NCI-H1694 (cell line): ENCODE measurements at places on chromosomes 3 and 15.
A peak's percentile ranks its signal among the peaks of the same experiment; 100 is the strongest.

GRCh38 chr15:73602992-73603391 lies 30.2 kb downstream of the NPTN start:
- no peak for DNase-seq

GRCh38 chr15:83039206-83039605 lies 27.8 kb upstream of the C15orf40 start:
- no peak for DNase-seq

DNA sequence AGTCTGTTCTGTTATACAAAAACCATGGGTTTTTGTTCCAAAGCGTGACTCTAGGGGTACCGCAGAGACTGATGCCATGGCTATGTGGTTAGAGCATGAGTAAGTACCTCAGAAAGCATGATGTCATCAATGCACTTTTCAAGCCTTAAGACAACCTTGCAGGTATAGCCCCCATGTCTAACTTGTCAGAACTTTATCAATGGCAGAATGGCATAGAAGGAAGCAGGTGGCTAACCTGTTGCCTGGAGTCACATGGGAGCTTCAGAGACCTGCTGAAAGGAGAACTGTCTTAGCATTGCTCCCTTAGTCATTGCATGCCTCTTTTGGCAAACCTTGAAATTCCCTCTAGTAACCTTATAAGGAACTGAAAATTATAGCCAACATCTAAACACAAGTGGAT lies 52.5 kb downstream of the EOMES start:
- DNase-seq, result no peak

DNA sequence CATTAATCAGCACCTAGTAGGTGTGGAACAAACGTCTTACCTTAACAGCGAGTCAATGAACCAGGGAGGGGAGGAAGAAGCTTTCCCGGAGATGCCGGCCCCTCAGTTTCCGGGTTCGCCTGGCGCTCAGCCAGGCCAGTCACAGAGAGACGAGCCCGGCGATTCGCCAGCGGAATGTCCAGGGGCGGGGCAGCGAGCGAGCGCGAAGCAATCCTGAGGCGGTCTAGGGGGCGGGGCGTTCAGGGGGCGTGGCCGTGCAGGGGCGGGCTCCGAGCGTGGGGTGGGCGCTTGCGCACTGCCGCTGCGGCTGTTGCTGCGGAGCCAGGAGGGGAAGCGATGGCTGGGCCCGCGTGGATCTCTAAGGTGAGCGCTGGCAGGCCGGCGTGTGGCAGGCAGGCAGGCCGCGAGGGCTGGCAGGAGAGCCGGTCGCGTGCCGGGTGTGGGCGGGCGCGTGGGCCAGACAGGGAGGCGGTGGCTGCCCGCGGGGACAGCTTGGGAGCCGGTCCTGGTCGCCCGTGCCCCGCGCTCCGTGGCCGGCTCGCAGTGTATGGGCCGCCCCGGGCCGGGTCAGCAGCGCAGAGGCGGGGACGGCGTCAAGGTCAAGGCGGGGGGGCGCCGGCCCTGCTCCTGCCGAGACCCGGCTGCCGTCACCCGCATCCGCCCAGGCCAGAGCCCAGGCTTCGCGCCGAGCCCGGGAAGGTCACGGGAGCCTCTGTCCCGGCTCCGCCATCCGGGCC lies at the start of gene IDH3A:
Gene IDH3A (plus strand): TSS at position 295 of the 737 bp plus-strand sequence. CDS start 42 bp downstream, at position 337.
- DNase-seq, result peak; percentile 87

GRCh38 chr15:70715840-70716485 lies 47.4 kb downstream of the UACA start:
- DNase-seq, result no peak

DNA sequence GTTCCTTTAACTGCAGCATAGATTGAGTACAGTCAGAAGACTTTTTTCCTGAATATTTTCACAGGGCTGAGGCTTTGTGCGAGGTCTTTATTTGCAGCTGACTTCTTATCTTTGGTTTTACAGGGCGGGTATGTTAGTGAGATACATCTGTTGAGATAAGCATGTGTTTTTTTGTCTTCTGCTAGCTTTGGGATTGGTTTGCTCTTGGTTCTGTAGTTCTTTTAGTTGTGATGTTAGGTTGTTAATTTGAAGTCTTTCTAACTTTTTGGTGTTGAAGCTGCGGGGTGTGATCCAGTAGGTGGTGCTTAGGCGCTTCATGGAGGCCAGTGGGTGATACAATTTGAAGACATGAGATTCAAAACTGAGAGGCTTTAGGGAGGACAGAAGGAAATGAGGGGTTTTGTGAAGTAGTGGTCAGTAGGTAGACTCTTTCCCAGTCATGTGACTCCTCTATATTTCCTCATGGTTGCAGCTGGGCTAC lies 67.9 kb upstream of the TNFSF10 start:
- no peak for DNase-seq

DNA sequence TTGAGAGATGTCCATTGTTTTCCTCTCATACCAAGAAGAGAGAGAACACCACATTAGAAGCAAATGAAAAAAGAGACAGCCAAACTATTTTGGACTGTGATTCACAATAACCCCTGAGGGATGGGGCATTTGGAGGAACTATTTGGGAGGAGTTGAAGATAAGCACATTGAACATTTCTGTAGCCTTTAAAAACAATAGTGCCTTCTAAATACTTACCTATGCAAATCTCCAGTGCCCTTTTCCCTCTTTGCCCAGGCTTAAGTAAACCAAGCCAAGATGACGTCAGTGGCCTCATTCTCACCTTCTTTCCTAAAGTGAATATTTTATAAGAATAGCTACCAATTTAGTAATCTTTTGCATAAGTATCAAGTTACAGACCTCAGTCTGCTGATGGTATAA lies 89.7 kb upstream of the COL8A1 start:
- no peak for DNase-seq

DNA sequence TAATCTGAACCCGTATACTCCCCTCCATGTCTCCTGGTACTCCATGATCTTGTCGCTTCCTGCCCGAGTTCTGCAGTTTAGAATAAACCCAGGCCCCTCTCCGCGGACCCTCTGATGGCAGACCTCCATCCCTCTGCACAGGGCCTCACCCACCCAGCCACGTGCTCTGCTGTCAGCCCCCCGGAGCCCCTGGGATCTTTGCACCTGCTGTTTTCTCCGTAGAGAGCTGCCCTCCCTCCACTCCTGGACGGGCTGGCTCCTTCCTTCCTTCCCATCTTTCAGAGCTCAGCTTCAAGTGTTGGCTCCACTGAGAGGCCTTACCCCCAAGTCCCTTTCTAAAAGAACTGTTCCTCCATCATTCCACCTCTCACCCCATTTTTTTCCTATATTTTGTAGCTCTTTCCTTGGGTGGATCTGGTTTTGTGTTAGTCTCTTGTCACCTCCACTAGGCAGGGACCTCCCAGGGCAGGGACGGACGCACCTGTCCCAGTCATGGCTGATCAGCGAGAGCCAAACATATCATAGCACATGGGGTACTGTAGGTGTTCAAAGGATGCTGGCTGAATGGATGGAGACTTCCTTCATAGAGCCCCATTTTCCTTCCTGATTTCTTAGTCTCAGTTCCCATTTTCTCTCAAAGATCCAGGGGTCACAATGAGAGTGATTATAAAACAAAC lies 106.6 kb downstream of the VGLL4 start:
- no peak for DNase-seq

DNA sequence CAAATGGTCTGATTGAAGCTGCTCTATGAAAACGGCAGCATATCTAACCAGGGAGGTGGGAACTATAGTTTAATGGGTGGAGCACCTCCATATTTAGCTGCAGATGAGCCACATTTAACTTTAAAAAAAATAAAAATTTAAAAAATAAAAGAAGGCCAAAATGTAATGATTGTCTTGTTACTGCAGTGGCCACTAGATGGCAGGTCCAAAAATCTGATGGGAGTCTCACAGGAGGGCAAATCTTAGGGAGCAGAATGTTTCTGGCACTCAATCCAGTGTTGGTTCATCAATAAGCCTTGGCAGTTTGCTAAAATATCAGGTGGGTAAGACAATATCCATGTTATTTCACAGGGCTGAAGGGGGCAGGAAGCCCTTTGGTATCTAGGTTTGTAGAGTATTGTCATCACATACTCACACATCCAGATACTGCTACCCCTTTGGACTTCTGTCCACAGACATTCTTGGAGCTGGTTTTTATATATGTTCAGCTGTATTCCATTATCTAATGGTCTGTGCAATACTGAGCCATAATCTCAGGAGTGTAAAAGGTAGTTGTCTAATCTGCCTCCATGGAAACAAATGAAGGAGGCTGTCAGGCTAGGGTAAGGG lies 233.3 kb downstream of the TIGIT start:
- DNase-seq, result no peak

DNA sequence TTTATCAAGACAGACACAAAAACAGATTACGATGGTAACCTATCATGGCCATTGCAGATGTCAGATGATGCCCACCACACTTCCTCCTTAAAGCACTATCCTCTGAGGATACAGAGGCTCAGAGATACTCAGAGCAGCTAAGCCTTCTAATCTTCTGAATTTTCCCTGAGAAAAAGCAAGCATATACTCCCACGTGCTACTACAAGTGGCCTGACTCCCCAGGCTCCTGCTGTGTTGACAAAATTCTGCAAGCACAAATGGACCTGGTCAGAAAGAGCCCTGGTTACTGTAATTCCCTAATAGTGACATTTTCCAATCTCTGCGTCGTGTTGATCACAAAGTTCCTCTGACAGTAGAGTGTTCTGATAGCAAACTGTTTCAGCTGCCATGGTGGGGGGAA lies 207.1 kb downstream of the KCNMB2 start:
- no peak for DNase-seq

DNA sequence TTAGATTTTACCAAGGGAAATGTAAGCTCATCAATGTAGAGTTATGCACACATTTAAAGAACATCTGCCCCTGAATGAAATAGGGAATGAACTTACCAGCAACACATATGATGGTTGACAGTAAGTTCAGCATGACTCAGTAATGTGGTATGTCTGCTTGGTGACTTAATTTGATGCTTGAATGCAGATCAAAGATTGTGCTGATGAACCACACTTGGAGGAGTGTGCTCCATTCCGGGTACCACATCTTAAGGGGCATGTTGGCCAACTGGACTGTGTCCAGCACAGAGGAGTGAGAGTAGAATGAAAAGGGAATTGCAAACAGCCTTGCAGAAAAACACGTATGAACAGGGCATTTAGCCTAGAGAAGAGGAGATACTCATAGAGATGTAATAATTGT lies 171.0 kb upstream of the RARB start:
- DNase-seq, result no peak

GRCh38 chr3:151604891-151605290 lies 128.8 kb upstream of the AADACL2 start:
- no peak for DNase-seq

GRCh38 chr3:27193056-27193455 lies 176.1 kb downstream of the NEK10 start:
- DNase-seq, result no peak

DNA sequence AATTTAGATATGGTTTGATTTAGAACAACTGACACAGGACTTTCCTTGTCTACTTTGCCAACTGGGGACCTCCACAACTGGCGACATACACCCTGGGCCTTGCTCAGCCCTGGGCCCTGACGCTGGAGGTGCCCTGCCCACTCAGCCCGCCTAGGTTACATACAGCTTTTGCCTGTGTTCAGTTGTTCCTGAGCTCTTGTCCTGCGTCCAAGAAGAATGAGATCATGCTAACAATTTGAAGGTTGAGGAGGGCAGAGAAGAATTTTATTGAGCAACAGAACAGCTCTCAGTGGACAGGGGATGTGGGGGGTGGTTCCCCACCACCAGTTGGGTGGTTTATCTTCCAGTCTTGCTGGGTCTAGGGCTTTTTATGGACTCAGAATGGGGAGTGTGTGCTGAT lies 67.9 kb downstream of the IQCH start:
- DNase-seq, result no peak

GRCh38 chr15:68726246-68726645 lies 94.4 kb downstream of the ANP32A start:
- no peak for DNase-seq

- DNase-seq, result no peak
Observed at GRCh38 chr3:89104499-89104898, 2.9 kb upstream of the EPHA3 start.

DNA sequence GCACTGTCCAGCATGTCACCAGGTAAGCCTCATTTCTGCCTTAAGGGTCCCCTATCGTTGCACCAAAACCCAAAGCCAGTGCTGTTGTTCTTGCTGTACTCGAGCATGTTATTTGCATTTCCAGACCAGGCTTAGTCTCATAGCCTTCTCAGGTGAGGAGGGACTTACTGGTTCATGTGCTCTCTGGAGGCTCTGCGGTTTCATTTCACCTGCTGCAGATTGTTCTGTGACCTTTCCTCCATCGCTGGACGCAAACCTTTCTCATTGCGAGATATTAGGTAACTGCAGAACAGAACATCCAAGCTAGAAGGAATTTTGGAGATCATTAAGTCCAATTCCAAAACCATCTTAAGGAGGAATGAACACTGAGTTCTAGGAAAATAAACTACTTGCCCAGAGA lies 187.3 kb upstream of the BCL6 start:
- no peak for DNase-seq

- DNase-seq, result no peak
Observed at GRCh38 chr15:62809115-62809967, 233.2 kb upstream of the TPM1 start.

DNA sequence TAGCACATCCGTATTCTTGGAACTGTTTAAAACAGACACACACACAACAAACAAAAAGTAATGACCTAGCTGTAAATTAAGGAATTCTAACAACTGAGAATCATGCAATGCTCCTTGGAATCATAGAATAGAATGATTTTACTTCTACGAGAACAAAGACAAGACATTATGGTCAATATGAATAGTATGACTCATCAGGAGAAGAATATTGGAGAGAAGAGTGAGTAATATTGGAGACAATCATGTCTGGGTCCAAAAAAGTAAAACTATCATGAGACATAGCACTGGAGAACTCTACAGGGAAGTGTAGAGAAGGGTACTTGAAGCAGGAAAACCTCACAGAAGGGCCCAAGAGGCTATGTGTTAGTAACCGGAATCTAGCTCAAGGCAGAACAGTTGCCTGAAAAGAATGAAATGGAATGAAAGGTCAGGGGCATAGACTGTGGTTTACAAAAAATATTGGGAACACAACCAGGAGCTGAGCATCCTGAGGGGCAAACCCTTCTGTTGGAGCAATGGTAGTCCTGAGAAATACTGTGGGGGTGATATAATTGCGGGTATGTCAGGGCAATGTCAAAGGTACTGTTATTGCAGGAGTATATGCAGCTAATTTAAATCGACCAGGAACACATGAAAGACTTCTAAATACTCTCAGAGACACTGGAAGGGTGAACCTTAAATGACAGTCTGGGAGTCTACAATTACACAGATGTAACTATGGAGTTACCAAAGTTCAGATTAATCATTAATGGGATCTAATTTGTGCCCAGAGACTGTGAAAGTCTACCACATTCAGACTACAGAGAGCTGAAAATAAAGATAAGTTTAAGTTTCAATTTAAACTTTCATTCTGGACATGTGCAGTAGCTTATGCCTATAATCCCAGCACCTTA lies 201.2 kb downstream of the BCHE start:
- DNase-seq, result no peak

GRCh38 chr3:5523125-5523524 lies 335.6 kb downstream of the EDEM1 start:
- no peak for DNase-seq

- no peak for DNase-seq
Observed at GRCh38 chr3:72234391-72234790, 449.4 kb upstream of the PROK2 start.

- no peak for DNase-seq
Observed at GRCh38 chr3:177752831-177753230, 555.5 kb upstream of the TBL1XR1 start.
